Glutamatergic neuron (in vitro differentiated cells): ENCODE measurements at places on chromosomes 5 and 9. TPM values are rescaled to one million over a fixed set of nuclear protein-coding genes. Genes with fewer than 3 reads are reported as not detected.

DNA sequence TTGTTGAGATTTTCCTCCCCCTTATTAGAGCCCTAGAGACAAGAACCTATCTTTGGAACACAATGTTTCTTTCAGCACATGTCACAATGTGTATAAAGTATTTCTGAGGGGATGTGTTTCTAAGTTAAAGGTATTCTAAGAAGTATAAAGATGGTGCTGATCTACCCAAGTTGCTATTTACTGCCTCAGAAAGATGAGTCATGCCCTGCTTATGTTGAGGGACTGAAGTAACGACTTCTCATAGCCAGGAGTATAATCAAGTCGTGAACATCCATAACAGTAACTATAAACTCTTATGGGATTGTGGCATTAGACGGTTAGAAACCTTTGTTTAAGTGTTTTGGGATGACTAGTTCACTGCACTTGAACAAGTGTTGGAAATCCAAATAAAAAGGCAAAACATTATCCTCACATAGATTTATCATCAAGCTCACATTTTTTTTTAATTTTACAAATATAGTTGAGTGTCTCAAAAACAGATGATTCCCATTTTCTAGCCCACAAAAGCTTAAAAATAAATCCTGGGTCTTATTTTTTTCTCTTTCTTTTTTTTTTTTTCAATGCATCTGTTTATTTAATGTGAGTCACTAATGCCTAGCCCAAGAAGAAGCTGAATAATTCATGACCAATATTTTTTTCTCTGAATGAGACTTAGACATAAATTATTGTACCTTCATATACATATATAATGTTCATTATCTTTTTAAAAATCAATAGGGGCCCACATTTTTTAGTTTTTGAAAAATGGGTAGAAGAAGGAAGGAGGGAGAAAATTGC is 12.2 kb upstream of the TMEM252 start:
- no peak overlapping the region for H3K4me3 ChIP-seq
- no peak for DNase-seq
- H3K27ac ChIP-seq = no peak overlapping the region
- no peaks in the 10 kb centered on the region for H3K4me1 ChIP-seq
- H3K36me3 ChIP-seq = no peaks in the 10 kb centered on the region
- H3K27me3 ChIP-seq = peaks cover 4% of the 10 kb centered on the region

- no peaks in the 10 kb centered on the region for H3K4me1 ChIP-seq
- H3K4me3 ChIP-seq = no peak overlapping the region
- no peak overlapping the region for H3K27ac ChIP-seq
- no peaks in the 10 kb centered on the region for H3K36me3 ChIP-seq
- H3K27me3 ChIP-seq = no peaks in the 10 kb centered on the region
These were observed 134.4 kb downstream of the ERCC6L2 start for GRCh38 chr9:96009690-96010472.

DNA sequence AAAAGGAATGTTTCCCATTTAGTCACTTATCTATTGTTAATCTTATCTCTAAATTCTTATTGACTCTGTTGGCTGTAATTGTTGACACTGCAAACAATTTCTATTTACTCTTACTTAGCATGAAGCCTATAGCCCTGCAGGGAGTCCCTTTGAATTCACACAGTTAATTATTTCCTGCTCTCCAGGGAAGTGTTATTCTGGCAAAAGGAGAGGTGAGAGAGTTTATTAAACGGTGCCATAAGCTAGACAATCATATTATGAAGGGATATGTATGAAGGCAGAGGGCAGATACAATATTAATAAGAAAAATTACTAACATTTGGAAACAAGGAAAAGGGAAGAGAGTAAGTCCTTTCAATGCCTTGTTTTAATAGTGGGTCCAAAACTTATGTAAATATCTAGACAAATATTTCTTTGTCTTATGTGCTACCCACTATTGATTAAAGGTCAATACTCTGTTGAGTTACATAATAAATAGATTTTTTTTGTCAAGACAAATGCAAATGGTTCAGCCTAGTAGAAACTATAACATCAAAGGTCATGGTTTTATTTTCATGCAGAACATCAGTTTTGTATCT is 107.1 kb downstream of the CDH18 start:
- no peak overlapping the region for H3K4me3 ChIP-seq
- no peak overlapping the region for H3K27ac ChIP-seq
- no peaks in the 10 kb centered on the region for H3K27me3 ChIP-seq
- peaks cover 5% of the 10 kb centered on the region for H3K4me1 ChIP-seq
- H3K36me3 ChIP-seq = no peaks in the 10 kb centered on the region

DNA sequence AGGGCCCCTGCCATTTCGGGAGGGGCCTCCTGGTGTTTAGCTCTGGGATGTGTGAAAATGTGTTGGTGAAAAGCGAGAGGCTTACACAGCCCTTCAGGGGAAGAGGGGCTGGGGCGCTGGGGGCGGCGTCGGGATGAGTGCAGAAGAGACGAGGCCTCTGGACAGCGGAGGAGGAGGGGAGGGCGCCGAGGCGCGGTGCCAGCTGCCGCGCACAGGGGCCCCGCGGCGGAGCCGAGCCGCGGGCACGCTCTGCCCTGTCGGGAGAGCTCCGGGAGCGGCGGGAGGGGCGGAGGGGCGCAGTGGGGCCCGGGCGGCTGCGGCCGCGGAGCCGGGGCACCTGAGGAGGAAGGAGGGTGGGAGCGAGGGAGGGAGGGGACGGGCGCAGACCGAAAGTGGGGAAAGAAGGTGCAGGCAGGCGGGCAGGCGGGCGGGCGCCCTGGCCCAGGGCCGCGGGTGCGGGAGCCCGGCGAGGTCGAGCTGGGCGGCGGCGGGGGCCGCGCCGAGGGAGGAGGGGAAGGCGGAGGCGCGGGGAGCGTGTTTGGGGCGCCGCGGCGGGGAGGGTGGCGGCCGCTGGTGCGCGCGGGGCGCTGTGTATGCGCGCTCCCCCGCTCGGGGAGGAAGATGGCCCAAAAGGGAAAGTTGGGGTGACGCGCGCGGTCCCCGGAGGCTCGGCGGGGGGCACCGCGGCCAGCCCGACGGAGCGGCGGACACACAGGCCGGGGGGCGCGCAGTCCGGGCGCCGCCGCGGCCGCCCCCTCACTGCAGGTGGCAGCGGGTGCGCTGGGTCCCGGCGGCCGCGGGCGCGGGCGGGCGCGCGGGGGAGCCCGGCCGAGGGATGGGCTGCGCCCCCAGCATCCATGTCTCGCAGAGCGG is at the start of gene PDE8B:
PDE8B (plus strand) TSS at position 590 of the 873 bp plus-strand sequence; CDS start at position 836, 246 bp downstream.
- H3K27ac ChIP-seq = peak within 1 kb of the TSS; percentile 50
- no peak for DNase-seq
- H3K36me3 ChIP-seq = peaks cover 4% of the 10 kb centered on the region
- H3K27me3 ChIP-seq = peaks cover 30% of the 10 kb centered on the region
- peak within 1 kb of the TSS; percentile 74 for H3K4me3 ChIP-seq
- peaks cover 22% of the 10 kb centered on the region for H3K4me1 ChIP-seq

GRCh38 chr5:115389799-115390382 is 93.4 kb upstream of the CCDC112 start:
- no peak overlapping the region for H3K27ac ChIP-seq
- H3K4me3 ChIP-seq = no peak overlapping the region
- no peaks in the 10 kb centered on the region for H3K27me3 ChIP-seq
- H3K4me1 ChIP-seq = peaks cover 9% of the 10 kb centered on the region
- peaks cover 6% of the 10 kb centered on the region for H3K36me3 ChIP-seq
- DNase-seq = no peak

The CCDC152 gene
- total RNA-seq = 13.4 TPM

GRCh38 chr5:72480841-72481240 is 26.4 kb downstream of the ZNF366 start:
- no peak overlapping the region for H3K27ac ChIP-seq
- peaks cover 5% of the 10 kb centered on the region for H3K4me1 ChIP-seq
- peaks cover 1% of the 10 kb centered on the region for H3K27me3 ChIP-seq
- peaks cover 4% of the 10 kb centered on the region for H3K36me3 ChIP-seq
- no peak for DNase-seq

- H3K27ac ChIP-seq = no peak overlapping the region
- no peak overlapping the region for H3K4me3 ChIP-seq
- H3K27me3 ChIP-seq = peaks cover 3% of the 10 kb centered on the region
- no peaks in the 10 kb centered on the region for H3K4me1 ChIP-seq
- peaks cover 5% of the 10 kb centered on the region for H3K36me3 ChIP-seq
These were observed 33.4 kb upstream of the UNC5A start for GRCh38 chr5:176776916-176777315.

The CBY3 gene
- not detected for total RNA-seq

DNA sequence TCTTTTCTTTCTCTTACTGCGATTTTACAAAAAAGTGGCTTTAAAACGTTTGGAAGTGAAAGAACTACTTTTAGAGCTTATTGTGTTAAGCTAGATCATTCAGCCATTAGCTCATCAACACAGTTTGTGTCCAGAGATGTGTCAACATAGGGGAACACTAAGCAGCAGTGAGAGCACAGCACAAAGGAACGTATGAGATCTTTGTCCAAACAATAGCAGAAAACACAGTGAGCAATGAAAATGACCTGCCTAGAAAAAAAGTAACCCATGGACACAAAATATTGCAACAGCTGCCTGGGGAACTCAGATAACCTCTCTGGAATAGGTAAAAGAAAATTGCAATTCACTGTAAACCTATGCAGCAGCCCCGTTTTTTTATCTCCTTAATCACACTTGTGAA is 372.5 kb downstream of the ARHGEF28 start:
- no peak for DNase-seq
- H3K27ac ChIP-seq = no peak overlapping the region
- no peaks in the 10 kb centered on the region for H3K27me3 ChIP-seq
- no peaks in the 10 kb centered on the region for H3K36me3 ChIP-seq
- H3K4me3 ChIP-seq = no peak overlapping the region
- peaks cover 4% of the 10 kb centered on the region for H3K4me1 ChIP-seq
